Heart right ventricle (tissue), 16 donors: ENCODE measurements at places on chromosomes 12 and 14. TPM values are rescaled to one million over a fixed set of nuclear protein-coding genes. Genes with fewer than 3 reads are reported as not detected.
A peak's percentile ranks its signal among the peaks of the same experiment; 100 is the strongest.

- peak; percentile 66 for DNase-seq
Observed at GRCh38 chr12:114704096-114704495, 20.1 kb upstream of the TBX3 start.

GRCh38 chr14:38248321-38249028 is 7.4 kb downstream of the CLEC14A start:
- no peak for DNase-seq

DNA sequence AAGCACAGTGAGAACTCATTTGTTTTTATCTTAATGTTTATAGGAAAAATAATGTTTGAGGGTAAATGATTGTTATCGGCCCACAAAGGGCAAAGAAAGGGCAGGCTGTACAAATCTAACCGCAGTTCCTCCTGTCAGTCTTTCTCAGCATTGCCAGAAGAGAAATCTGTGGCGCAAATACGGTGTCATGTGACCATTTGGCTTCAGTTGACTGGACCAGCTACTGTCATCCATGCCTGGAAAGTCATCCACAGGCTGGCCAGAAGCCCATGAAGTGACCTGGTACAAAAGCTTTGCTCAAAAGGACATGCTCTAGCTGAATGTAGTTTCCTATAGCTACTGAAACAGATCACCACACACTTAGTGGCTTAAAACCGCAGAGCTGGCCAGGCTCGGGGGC is 43.6 kb downstream of the HCAR2 start:
- peak; percentile 20 for DNase-seq

GRCh38 chr12:45731190-45731775 is 1.8 kb downstream of the ARID2 start:
- no peak for DNase-seq

Gene ABCC9
- 76.4 TPM for total RNA-seq

DNA sequence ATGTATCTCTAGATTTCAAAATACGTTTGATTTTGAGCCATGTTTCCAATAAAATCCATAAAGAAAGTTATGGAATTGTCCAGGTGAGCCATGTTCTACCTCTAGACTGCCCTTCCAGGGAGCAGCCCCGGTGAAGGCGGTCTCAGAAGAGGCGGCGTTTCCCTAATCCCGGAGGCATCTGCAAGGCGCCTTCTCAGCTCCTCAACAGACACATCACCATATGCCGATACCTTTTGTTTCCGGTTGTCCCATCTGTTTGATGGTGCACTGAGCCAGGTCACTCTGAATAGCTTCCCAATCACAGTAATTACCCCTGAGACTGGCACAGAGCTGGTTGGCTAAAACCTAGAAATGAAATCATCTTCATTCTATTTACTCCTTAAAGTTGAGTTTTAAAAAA is 305.5 kb upstream of the FKBP4 start:
- no peak for DNase-seq

- DNase-seq: no peak
Observed at GRCh38 chr14:89298056-89298834, 118.8 kb downstream of the FOXN3 start.

Gene KRT8
- total RNA-seq: 52.1 TPM

Gene CLEC2D
- 3.4 TPM for total RNA-seq

- DNase-seq: no peak
Observed at GRCh38 chr12:524167-524951, 64.6 kb downstream of the B4GALNT3 start.

GRCh38 chr12:54658306-54659264 is 10.4 kb upstream of the DCD start:
- no peak for DNase-seq

DNA sequence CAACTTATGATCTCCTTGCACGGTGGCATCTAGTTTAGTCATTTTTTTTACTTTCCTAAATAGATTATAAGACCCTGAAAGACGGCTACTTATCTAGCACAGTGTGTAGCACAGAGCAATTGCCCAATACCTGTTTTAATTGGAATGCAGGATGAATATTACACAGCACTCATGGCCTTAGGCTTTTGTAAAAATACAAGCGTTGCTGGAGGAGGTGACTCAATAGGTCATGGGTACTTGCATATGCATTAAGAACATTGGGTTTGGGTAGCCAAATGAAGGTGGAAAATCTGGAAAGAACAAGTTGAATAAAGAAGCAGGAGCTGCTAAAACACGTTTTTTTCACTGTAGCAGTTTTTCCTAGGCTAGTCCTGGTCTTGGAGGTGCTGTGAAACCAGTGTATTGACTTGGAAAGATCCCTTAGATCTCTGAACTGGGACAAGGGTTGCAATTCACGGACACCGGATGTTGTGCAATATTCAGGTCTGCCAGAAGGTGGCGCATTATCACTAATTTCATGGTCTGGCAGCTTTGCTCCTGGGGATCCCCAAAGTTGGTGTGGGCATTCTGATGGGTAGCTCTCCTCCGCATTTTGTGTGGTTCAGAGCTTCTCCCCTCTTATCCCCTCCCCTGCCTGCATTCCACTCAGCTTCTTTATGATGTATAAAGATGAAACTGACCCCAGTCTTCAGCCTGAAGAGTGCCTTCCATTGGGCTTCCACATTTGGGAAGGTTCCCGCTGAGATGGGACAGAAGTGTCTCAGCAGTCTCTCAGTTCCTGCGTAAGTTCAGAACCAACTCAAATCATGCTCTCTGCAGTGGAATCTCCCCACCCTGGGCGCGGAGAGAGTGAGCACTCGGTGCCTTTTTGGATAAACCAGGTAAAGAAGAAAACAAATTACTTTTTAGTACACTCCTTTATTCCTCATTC is 278.3 kb downstream of the NRXN3 start:
- peak; percentile 36 for DNase-seq

Gene WNT1
- total RNA-seq: not detected

- DNase-seq: peak; percentile 20
Observed at GRCh38 chr12:91180582-91181395, 1.8 kb downstream of the DCN start.

Gene TAS2R13
- 1.1 TPM for total RNA-seq

DNA sequence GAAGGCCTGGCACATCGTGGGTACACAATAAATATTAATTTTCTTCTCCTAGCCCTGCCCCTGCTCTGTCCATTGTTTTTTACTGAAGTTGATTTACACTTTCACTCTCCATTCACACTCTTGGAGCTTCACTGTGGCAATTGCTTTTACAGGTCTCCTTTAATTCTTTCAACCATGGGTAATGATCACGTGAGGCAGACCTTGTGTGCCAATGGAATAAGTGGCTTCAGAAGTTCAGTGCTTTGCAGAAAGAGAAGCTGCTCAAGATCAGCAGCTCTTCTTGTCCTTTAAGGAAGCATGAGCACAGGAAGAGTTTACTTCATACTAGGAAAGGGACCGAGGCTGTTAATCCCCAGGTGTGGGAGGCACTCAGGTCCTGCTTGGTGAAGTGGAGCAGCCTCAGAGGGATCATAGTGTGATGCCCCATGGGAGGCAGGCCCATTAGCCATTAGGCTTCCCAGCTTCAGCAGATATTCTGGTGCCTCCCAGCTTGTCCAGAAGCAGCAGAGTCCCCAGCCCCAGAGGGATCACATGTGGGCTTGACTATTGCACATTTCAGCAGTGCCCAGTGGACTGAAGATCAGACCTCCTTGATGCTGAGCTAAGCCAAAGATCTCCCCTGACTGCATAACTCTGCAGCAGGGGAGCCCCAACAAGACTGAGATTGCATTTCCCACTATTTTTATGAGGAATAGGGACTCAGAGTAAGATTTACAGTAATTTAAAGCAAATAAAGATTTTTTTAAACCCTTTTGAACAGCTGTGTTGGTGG is 5.0 kb upstream of the SLC35F4 start:
- DNase-seq: no peak

Gene LRP6
- total RNA-seq: 26.5 TPM
